Activated CD4-positive, CD25-positive, alpha-beta regulatory T cell treated with anti-CD3 and anti-CD28 coated beads, Interleukin-2, amount 50 U/mL, for 24 hours (primary cell): ENCODE measurements at places on chromosomes 7 and 10.

GRCh38 chr10:6917125-6917524 is 337.0 kb upstream of the PRKCQ start:
- ATAC-seq: no peak

DNA sequence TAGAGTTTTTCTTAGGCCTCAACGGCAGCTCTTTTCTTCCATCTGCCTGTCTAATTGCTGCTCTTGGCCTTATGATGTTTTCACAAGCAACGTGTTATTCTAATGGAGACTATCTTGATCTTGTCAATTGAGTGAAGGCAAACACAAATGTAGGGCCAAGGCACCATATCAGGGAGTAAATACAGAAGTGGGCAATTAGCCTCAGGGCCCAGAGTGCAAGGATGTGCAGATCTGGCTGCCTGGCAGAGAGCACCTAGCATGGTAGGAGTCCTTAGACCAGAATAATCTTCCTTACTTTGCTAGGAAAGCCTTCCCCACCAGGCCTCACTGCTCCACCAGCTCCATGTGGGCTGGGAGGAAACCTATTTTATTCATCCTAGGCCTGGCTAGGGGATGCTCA is 590.9 kb downstream of the LRMDA start:
- no peak for ATAC-seq

DNA sequence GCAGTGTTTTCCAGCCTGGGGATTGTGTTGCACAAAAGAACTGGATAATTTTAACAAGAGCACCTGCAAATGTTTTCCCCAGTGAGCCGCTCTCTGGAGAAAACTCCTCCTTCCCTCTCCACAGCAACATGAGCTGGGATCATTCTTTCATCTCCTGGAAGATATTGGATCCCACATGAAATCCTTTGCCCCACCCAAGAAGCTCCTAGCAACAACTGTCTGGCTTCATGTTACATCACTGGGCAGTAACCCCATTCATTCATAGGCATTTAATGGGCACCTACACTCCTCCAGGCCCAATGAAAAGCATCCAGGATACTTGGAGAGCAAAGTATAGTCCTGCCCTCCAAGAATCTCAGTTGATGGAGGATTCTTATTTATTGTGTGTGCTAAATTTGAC is 27.2 kb downstream of the LSM5 start:
- ATAC-seq: no peak

- ATAC-seq: no peak
Observed at GRCh38 chr10:4028027-4028471, 243.0 kb upstream of the KLF6 start.

- no peak for ATAC-seq
Observed at GRCh38 chr10:32379318-32379949, 32.5 kb upstream of the EPC1 start.

GRCh38 chr7:148289630-148290029 is 300.9 kb upstream of the C7orf33 start:
- no peak for ATAC-seq

DNA sequence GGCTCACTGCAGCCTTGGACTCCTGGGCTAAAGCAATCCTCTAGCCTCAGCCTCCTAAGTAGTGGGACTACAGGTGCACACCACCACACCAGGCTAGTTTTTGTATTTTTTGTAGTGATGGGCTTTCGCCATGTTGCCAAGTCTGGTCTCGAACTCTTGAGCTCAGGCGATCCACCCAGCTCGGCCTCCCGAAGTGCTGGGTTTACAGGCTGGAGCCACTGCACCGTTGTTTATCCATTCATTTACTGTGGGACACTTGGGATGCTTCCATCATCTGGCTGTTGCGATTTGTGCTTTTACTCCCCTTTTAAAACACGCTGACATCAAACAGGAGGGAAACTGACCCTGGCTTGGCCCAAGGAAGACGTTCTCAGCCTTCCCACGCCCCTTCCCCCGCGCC is 30.5 kb upstream of the SMARCD3 start:
- no peak for ATAC-seq
